ENCODE measurements at places on chromosomes 16 and 17.

DNA sequence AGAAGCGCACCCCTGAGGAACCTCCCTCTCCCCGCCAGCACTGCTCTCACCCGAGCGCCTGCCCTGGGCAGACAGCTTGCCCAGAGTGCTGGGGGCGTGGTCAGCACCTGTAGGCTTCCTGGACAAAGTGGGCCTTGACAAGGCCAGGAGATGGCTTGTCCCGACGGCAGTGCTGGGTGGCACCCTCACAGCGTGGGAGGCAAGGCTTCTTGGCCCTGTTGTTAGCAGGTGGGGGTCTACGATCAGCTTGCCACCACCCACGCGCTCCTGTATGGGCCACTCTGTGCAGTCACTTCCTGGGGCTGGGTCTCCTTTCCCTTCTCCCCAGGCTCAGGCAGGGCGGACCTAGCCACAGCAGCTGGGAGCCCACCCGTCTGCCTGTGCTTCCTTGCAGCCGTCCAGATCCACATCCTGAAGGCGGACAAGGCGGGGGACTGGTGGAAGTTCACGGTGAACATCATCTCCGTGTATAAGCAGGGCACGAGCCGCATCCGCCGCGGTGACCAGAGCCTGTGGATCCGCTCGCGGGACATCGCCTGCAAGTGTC is 218.0 kb downstream of the NTN1 start:
- H3K27me3 ChIP-seq, result peaks cover 32% of the 10 kb centered on the region
- H3K4me1 ChIP-seq, result peaks cover 11% of the 10 kb centered on the region
- H3K36me3 ChIP-seq, result no peaks in the 10 kb centered on the region
- DNase-seq, result peak; percentile 34
- H3K4me3 ChIP-seq, result peak overlapping the region; percentile 66
- H3K27ac ChIP-seq, result no peak overlapping the region

- H3K36me3 ChIP-seq, result no peaks in the 10 kb centered on the region
- no peak overlapping the region for H3K4me3 ChIP-seq
- DNase-seq, result no peak
- H3K27ac ChIP-seq, result no peak overlapping the region
- H3K4me1 ChIP-seq, result peaks cover 9% of the 10 kb centered on the region
Measured at GRCh38 chr17:50774225-50774803, 7.0 kb upstream of the ANKRD40CL start.

DNA sequence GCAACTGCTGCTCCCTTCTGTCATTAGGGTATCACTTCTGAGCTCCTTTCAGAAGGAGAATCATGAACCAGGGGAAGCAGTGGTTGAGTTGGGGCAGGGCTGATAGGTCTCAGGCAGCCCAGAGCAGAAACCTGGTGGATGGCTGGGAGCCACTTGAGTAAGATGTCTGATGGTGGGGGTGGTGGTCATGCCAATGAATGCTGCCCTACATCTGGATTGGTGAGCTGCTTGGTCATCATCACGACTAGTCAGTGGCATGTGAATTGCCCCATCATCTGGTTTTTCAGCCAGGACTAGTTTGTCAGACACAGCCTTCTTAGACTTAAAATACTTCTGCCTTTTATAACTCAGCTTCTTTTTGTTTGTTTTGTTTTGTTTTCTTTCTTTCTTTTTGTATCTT is 2.6 kb downstream of the GID4 start:
- peak overlapping the region; percentile 87 for H3K4me3 ChIP-seq
- DNase-seq, result no peak
- peaks cover 47% of the 10 kb centered on the region for H3K4me1 ChIP-seq
- H3K27ac ChIP-seq, result no peak overlapping the region
- peaks cover 4% of the 10 kb centered on the region for H3K27me3 ChIP-seq
- peaks cover 9% of the 10 kb centered on the region for H3K36me3 ChIP-seq

DNA sequence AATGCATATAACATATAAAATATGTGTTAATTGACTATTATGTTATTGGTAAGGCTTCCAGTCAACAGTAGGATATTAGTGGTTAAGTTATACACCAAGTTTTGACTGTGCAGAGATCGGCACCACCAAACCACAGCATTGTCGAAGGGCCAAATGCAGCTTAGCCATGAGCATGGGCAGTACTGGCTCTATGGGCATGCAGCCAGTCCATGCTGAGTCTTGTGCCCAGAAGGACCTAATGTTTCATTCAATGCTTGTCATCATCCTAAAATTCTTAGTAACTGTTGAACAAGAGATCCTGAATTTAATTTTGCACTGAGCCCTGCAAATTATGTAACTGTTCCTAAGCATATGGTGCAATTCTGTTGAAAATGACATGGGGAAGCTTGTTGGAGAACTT is 233.4 kb upstream of the HS3ST3A1 start:
- H3K4me1 ChIP-seq, result no peaks in the 10 kb centered on the region
- DNase-seq, result no peak
- H3K36me3 ChIP-seq, result no peaks in the 10 kb centered on the region
- no peaks in the 10 kb centered on the region for H3K27me3 ChIP-seq

DNA sequence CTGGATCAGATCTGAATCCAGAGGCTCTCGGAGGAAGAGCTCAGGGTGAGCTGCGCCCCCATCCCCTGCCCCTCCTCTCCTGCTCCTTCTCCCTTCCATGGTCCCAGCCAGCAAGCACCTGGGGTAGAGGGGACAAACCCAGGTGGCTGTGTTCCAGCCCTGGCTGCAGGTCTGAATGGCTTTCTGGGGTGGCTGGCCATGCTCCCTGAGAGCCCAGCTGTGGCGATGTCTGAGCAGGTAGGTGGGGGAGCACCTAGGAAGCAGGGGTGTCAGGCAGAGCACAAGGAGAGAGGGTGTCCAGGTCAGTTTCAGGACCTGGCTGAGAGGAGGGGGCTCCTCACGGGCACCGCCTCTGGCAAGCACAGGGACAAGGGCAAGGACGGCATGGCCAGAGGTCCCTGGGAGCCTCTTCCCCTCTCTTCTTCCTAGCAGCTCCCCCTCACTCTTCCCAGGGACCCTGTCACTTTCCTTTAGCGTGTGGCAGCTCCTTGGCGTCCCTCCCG is 310.0 kb downstream of the SEC14L1 start:
- no peaks in the 10 kb centered on the region for H3K27me3 ChIP-seq
- peaks cover 74% of the 10 kb centered on the region for H3K36me3 ChIP-seq
- DNase-seq, result no peak
- peak overlapping the region; percentile 100 for H3K4me3 ChIP-seq
- H3K4me1 ChIP-seq, result peaks cover 67% of the 10 kb centered on the region

DNA sequence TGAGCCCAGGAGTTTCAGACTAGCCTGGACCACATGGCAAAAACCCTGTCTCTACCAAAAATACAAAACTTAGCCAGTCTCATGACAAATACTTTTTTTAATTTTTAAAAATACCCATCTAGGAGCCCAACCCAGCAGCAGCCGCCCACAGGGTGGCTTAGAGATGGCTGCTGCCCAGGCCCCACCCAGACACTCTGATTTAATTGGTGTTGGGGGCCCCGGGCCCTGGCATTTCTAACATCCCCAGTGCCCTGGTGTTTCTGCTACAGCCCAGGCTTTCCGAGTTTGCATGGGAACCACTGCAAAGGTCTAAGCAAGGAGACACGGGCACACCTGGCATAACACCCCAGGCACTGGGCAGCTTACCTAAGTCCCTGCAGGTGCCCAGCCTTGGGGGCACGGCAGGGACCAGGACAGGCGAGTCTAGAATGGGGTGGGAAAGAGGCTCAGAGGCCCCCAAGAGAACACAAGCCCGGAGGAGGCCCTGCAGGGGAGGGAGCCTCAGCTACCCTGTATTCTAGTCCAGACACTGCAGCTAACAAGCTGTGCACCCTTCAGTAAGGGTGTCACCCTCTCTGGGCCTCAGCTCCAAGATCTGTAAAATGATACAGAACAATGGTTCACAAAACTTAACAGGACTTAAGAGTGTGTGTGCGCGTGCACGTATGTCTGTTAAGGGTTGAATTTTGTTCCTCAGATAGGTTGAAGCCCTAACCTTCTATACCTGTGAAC is 48.8 kb downstream of the RMI2 start:
- no peak overlapping the region for H3K4me3 ChIP-seq
- H3K36me3 ChIP-seq, result no peaks in the 10 kb centered on the region
- peaks cover 5% of the 10 kb centered on the region for H3K4me1 ChIP-seq
- no peak for DNase-seq

- no peak for DNase-seq
- peaks cover 45% of the 10 kb centered on the region for H3K4me1 ChIP-seq
- H3K27ac ChIP-seq, result no peak overlapping the region
- peaks cover 13% of the 10 kb centered on the region for H3K36me3 ChIP-seq
- H3K4me3 ChIP-seq, result no peak overlapping the region
- no peaks in the 10 kb centered on the region for H3K27me3 ChIP-seq
Measured at GRCh38 chr17:45046537-45047125, 4.8 kb downstream of the DCAKD start.

DNA sequence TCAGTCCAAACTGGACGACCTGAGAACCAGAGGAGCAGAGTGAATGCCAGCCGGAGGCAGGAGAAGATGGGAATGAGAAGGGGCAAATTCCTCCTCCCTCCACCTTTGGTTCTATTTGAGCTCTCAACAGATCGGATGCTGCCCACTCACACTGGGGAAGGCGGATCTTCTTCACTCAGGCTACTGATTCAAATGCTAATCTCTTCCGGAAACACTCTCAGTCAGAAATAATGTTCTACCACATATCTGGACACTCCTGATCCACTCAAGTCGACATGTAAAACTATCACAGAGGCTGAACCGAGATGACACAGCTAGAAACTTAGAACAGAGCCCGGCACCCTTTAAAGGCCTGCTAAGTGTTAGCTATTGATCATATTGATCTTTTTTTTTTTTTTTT is 57.4 kb upstream of the GRIN2A start:
- no peaks in the 10 kb centered on the region for H3K36me3 ChIP-seq
- no peak overlapping the region for H3K27ac ChIP-seq
- H3K4me3 ChIP-seq, result no peak overlapping the region
- H3K4me1 ChIP-seq, result no peaks in the 10 kb centered on the region

DNA sequence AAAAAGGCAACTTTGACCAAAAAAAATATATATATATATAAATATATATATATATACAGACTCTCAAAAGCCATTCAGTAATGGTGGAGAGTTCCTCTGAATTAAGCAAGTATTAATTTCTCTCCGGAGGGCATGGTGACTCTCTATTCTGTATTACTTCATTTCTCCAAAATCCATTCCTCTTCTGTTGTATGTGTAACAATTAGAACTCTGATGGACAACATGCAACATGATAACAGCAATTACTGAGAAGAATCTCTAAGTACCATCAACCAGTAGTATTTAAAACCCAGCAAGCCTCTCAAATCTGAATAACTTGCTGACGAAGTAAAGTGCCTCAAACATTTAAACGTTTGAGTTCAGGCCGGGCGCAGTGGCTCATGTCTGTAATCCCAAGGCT is 2.3 kb downstream of the GRB2 start:
- H3K4me3 ChIP-seq, result peak overlapping the region; percentile 68
- peak overlapping the region; percentile 26 for H3K27ac ChIP-seq
- peaks cover 40% of the 10 kb centered on the region for H3K4me1 ChIP-seq
- peaks cover 13% of the 10 kb centered on the region for H3K36me3 ChIP-seq
- no peaks in the 10 kb centered on the region for H3K27me3 ChIP-seq
- DNase-seq, result no peak

DNA sequence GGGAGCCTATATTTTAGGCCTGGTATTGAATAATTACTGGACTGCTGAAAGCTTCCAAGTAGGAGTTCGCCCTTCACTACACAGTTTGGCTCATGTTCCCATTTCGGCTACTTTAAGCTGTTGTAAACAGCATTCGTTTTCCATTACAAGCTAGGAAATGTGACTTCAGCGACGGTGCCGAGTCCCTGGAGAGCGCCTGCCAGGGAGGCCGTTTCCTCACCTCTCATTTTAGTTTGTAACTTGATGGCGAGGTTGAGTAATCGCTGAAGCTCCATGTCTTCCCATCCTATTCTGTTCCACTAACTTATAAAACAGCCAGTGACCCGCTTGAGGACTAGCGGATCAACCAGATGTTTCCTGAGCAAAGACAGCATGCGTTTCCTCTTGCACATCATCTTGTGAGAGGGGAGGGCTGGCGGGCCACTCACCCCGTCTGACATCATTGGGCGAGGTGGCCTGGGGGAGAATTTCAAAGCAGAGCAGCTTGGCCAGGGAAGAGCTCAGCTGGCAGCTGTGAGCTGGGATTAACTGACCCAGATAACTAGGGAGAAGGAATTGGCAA is 32.9 kb downstream of the PCTP start:
- no peaks in the 10 kb centered on the region for H3K36me3 ChIP-seq
- peaks cover 7% of the 10 kb centered on the region for H3K27me3 ChIP-seq
- H3K4me3 ChIP-seq, result no peak overlapping the region
- no peak overlapping the region for H3K27ac ChIP-seq
- no peaks in the 10 kb centered on the region for H3K4me1 ChIP-seq

DNA sequence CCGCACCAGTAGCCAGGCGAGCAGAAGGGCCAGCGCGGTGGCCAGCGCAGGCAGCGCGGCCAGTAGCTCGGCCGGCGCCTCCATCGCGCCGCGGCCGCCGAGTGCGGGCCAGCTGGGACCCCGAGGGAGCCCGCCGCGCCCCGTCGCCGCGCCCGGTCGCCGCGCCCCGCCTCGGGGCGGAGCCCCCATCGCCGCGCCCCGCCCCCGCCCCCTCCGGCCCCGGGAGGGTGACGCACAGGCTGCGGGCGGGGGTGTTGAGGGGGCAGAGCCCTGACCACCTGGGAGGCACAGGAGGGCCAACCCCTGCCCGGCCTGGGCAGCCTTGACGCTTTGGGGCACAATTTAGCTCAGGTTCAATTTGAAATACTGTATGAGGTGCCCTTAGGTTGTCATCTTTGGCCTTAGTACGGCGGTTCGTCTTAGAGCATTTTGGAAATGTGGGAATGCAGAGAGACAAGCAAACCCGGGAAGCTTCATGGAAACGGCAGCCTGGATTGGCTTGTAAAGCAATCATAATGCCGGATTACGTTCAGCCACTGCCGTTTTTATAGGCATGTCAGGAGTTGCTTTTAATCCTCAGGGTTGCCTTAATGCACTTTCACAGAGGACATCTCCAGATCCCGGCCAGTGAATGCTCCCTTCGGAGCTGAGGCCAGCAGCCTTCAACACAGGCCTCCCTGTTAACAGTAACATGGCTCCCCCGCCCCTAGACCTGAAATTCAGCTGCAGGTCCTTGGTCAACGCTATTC is at the start of gene MXRA7:
TSS of gene MXRA7 (minus strand) at position 103 of the 749 bp plus-strand sequence. CDS start at position 84, 19 bp downstream.
- H3K4me3 ChIP-seq, result peak within 1 kb of the TSS; percentile 69
- peaks cover 45% of the 10 kb centered on the region for H3K4me1 ChIP-seq
- H3K27me3 ChIP-seq, result peaks cover 32% of the 10 kb centered on the region
- DNase-seq, result peak; percentile 72

GRCh38 chr16:47072158-47072557 is 71.6 kb downstream of the NETO2 start:
- H3K4me1 ChIP-seq, result peaks cover 28% of the 10 kb centered on the region
- no peak overlapping the region for H3K27ac ChIP-seq
- H3K4me3 ChIP-seq, result no peak overlapping the region
- DNase-seq, result no peak

- H3K27me3 ChIP-seq, result no peaks in the 10 kb centered on the region
- H3K4me1 ChIP-seq, result no peaks in the 10 kb centered on the region
- no peak for DNase-seq
- H3K36me3 ChIP-seq, result no peaks in the 10 kb centered on the region
- no peak overlapping the region for H3K4me3 ChIP-seq
Measured at GRCh38 chr16:65315081-65315780, 193.4 kb upstream of the CDH11 start.

DNA sequence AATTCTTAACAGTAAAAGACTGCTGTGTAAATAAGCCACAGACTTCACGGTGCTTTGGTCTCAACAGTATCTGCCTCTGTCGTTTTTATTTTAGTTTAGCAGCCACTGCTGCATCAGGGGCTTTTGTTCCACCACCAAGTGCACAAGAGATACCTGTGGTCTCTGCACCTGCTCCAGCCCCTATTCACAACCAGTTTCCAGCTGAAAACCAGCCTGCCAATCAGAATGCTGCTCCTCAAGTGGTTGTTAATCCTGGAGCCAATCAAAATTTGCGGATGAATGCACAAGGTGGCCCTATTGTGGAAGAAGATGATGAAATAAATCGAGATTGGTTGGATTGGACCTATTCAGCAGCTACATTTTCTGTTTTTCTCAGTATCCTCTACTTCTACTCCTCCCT is 7.9 kb downstream of the HERPUD1 start:
- H3K4me1 ChIP-seq, result peaks cover 72% of the 10 kb centered on the region
- no peak for DNase-seq
- H3K27ac ChIP-seq, result peak overlapping the region; percentile 94
- H3K36me3 ChIP-seq, result peaks cover 81% of the 10 kb centered on the region
